ENCODE measurements at places on chromosomes 7 and 10.

DNA sequence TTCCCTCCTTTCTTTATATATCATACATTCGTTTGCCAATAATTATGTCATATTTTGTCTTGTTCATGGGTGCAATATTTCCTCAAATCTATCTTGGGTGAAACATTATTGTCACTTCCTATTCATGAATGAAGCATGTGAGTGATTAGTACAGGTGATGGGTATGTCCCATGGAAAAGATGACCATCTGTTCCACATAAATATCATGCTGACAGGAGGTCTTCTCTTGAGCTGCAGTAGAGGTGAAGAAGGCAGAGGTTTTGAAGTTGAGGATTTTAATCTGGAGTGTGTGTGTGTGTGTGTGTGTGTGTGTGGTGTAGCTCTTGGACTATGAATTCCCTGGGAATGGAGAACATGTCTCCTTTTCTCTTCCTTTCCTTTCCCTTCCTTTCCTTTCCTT is 350.5 kb upstream of the CHRM2 start:
- DNase-seq, result no peak

DNA sequence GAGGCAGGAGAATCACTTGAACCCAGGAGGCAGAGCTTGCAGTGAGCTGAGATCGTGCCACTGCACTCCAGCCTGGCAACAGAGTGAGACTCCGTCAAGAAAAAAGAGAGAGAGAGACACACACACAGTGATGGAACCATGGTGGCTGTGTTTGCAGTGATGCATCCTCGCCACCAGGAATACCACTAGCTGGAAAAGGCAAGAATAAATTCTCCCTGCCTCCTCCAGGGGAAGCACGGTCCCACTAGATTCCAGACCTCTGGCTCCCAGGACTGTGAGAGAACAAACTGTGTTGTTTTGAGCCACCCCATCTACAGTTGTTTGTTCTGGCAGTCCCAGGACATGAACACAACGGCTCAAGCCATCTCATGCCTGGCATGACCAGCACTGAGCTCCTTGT is 320.3 kb upstream of the FOXK1 start:
- no peak for DNase-seq

GRCh38 chr7:37429435-37429791 is 19.3 kb downstream of the ELMO1 start:
- DNase-seq, result no peak

DNA sequence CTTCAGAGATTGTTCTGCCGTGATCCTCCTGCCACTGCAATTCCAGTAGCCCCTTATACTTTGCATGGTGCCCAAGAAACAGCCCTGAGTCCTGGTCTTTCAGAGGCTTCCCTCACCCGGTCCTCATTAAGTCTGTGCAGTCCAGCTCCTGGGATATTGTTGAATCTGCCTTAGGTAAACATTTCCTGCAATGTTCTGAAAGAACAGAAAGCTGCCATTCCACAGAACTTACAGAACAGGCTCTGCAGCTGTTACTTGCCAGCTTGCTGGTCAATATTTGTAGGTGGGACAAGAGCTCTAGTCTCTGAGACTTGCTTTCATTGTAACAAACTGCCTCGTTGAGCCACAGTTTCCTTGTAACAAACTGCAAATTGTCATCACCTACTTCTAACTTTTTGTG is 115.0 kb upstream of the KIF5B start:
- DNase-seq, result no peak

DNA sequence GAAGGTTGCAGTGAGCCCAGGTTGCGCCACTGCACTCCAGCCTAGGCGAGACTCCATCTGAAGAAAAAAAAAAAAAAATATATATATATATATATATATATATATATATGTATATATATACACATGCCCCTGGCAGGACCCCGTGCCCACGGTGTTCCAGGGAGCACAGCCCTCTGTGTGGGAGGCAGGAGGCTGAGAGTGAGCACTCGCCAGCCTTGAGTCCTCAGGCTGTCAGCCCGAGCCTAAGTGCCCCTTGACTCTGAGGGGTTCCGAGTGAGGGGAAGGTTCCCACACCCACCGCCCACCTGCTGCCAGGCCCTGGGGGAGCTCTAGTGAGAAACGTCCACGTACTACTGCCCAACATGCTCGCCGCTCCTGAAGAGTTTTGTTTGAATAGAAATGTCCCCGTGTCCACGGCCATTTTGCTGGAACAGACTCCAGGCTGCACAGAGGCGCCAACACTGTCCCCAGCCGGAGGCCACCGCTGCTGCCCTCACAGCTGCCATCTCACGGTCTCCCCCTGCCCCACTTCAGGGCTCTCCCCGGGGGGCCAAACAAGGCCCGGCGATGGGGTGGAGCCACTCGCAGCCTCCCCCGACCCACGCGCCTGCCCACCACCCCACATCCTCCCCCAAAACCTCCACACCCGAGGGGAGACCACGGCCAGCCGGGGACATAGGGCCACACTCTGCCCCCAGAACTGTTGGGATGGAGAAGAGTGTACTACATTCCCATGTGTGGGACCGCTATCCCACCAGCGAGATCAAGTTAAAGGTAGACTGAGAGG is 62.8 kb upstream of the EBF3 start:
- DNase-seq, result peak; percentile 35

- no peak for DNase-seq
These were observed 146.5 kb downstream of the SEC23IP start for GRCh38 chr10:120039046-120039445.

DNA sequence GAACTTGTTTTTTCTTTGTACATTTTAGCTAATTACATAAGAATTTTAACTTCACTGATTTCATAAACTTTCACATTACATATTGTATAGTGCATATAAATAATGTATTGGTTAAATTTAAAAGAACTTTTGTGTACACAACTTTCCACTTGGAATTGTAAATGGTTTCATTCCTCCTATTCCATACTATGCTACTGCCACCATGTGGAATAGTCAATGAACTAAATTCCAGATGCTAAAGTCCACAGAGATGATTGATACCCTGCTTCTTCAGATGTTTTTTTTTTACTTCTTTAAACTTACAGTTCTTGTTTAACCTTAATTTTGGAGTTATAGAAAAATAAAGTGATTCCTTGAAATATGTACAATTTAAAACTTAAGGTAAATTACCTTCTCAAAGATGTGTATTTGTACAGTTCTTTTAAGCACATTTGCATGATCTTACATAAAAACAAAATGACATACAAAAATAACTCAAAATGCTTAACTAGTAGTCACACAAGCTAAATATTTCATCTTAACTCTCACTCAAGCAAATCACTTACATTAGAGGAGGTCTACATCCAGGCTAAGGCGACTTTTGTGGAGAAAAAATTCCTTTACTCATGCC is 247.6 kb upstream of the HGF start:
- DNase-seq, result no peak

DNA sequence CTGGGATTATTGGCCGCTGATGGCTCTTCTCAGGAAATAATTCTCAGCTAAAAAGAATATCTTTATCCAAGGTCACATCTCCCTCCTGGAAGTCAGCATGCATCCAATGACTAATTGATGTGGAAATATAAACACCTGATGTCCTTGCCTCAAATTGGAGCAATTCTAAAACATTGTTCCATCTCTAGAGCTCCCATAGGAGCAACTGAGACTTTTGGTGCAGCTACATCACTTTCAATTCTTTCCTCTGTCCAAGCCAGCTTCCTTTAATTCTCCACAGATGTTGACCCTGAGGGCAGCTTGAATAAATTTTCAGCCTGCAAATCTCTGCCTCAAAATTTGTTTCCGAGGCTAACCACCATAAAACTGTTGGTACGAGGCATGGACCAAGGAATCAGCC is 43.9 kb upstream of the KCND2 start:
- no peak for DNase-seq

- DNase-seq, result no peak
These were observed 236.2 kb downstream of the FGFR2 start for GRCh38 chr10:121362026-121362425.

GRCh38 chr7:46960970-46961369 is 620.9 kb downstream of the TNS3 start:
- no peak for DNase-seq

DNA sequence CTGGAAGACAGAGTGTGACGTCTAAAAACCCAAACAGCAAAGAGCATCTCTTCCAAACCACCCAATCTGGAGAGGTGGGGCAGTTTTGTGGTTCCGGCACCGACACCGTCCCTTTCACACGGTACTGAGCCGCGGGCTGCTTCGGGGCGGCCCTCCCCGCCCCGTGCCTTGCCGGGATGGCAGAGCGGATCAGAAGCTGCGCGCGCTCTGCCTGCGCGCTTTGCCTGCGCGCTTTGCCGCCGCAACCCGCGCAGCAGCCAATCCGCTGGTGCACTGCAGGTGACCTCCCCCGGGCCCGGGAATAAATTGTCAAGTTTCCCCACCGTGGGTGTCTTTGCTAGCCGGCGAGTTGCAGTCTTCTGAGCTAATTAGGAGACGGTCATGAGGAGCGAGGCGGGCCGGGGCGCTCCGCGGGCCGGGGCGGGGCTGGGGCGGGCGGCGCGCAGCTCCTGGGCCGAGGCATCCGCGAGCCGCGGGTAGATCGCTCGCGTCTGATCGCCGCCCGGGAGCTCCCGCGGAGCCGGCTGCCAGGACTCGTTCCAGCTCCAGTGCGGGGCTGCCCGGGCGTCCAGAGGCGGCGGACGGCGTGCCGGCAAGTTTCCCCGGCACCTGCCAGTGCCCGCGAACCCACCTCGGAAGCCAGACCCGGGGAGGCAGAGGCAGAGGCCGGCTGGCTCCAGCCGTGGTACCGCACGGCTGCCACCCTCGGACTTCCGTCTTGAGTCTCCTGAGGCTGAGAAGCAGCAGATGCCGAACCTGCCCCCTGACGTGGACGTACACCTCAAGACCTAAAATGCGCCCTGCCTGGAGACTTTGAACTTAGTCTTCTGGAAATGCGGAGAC is 536.0 kb upstream of the GALNT17 start:
- no peak for DNase-seq

GRCh38 chr10:124369986-124370385 is 48.7 kb downstream of the OAT start:
- DNase-seq, result no peak

GRCh38 chr7:5217851-5218331 is 27.9 kb downstream of the WIPI2 start:
- peak; percentile 21 for DNase-seq

DNA sequence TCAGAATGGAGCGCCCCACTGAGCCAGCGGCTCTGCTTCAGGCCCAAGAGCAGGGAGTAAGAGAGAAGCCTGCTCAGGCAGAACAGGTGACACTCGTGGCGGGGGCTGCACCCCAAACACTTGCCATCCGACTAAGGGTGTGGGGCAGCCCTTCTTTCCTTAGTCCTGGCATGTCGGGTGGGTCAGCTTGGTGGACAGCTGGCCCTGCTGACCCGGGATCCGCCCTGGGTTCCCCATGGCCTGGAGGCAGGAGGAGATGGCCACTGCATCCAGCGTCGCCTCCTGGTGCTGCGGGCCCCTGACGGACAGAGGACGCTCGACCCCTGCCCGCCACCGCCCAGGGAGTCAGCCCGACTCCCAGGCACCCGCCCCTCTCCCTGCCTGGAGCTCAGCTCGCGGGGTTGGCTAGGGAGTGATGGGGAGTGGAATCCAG is 1.2 kb upstream of the PAOX start:
- no peak for DNase-seq

DNA sequence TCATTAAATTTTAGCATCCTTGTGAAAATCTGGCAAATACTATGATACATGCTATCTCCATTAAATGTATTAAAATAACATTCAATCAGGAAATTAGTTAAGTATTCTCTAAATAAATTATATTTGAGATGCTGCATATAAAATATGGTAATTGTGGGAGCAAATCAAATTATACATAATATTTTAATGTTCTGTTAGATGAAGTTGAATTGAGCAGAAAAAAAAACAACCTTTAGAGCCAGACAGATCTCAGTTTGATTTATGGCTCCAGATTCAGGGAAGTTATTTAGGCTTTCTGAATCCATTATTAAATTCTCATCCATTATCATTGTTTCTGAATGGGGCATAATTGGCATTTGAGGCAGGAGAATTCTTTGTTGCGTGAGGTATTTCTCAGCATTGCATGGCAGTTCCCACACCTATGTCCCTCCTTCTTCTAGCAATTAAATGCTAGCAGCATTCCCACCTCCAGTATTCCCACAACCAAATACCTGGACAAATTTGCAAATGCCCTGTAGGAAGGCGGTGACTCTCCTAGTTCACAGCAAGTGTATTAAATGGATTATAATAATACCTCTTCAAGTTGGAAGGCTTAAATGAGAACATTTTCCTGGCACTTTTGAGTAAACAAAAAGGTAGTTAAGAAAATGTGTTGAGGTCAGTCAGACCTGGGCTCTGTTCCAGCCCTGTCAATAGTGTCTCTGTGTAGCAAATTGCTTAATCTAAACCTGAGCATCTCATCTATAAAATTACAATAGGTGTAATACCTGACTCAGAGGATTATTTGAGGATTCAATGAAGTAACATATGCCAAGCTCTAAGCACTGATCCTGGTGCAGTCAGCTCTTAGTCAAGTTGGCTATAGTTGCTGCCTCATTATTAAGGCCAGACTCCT is 108.9 kb downstream of the RNLS start:
- DNase-seq, result peak; percentile 73

- DNase-seq, result no peak
These were observed 25.9 kb upstream of the GOLGA7B start for GRCh38 chr10:97823734-97824133.

DNA sequence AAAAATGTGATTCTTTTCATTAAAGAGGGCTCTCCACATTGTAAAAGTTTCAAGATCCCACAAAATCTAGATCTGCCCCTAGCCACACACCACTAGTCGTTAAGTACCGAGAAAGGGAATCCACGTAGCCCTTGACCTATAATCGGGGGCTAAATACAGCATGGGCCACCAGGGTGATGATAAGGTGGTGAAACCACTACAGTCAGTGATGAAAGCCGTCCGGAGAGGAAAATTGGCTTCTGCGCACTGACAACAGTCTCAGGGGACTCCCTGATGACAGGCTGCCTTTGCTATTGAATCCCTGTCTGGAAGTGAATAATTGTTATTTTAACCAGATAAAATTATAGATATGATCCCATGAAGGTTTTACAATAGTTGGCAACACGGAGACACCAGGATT is 4.6 kb downstream of the TECTB start:
- no peak for DNase-seq

- no peak for DNase-seq
These were observed 1.9 kb downstream of the HHEX start for GRCh38 chr10:92691591-92692079.

- no peak for DNase-seq
These were observed 128.9 kb downstream of the FAM53B start for GRCh38 chr10:124615259-124615658.

- DNase-seq, result no peak
These were observed 447.4 kb downstream of the GRM8 start for GRCh38 chr7:126805351-126805750.

- DNase-seq, result no peak
These were observed 2.3 kb downstream of the KNDC1 start for GRCh38 chr10:133162178-133162909.

DNA sequence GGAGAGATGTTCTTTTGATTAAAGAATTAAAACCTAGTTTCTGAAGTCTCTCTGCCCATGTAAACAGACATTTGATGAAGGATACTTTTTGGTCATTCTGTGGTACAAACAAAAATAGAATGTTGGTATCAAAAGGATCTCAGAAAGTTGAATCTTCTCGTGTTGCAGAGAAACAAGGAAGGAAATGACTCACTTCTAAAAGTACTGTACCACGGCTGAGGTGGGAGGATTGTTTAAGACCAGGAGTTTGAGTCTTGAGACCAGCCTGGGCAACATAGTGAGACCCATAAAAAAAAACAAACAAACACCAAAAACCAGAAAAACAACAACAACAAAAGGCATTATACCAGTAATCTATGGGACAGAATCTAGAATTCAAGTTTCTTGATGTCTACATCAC is 69.7 kb downstream of the PRSS58 start:
- DNase-seq, result no peak

- no peak for DNase-seq
These were observed 29.9 kb downstream of the VWDE start for GRCh38 chr7:12373580-12374263.

All from RWPE2 (cell line).